ENCODE measurements at places on chromosomes 11 and 22.
A peak's percentile ranks its signal among the peaks of the same experiment; 100 is the strongest.

DNA sequence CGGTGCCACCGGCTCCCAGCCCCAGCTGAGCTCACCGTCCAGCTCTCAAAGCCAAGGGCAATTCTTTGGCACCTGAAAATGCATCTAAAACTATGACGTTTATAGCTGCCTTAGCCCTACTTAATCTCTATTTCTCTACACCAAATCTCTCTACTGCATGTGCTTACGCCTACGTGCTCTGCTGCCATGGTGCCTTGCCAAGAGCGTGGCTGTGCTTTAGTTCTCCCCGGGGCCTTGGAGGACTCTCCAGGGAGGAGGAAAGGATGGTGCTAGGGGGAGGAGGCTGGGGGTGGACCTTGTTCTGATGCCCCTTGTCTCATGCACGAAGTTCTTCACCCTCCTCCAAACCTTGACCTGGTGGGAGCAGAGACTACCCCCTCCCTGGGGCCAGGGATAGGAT, 9.0 kb upstream of the BID start:
- no peak for DNase-seq

- no peak for DNase-seq
Observed at GRCh38 chr11:68469122-68469521, 8.6 kb downstream of the PPP6R3 start.

DNA sequence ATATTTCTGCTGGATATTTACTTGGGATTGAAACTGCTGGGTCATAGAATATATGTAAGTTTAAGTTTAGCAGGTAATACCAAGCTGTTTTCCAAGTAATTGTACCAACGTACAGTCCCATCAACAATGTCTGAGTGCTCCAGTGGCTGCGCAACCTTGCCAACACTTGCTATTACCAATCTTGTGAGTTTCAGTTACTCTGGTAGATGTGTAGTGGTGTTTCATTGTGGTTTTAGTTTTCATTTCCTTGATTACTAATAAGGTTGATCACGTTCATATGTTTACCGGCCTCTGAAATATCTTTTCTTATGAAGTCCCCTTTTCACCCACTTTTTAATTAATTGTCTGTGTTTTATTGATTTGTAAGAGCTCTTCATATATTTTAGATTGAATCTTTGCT, 370.6 kb upstream of the CADM1 start:
- no peak for DNase-seq

DNA sequence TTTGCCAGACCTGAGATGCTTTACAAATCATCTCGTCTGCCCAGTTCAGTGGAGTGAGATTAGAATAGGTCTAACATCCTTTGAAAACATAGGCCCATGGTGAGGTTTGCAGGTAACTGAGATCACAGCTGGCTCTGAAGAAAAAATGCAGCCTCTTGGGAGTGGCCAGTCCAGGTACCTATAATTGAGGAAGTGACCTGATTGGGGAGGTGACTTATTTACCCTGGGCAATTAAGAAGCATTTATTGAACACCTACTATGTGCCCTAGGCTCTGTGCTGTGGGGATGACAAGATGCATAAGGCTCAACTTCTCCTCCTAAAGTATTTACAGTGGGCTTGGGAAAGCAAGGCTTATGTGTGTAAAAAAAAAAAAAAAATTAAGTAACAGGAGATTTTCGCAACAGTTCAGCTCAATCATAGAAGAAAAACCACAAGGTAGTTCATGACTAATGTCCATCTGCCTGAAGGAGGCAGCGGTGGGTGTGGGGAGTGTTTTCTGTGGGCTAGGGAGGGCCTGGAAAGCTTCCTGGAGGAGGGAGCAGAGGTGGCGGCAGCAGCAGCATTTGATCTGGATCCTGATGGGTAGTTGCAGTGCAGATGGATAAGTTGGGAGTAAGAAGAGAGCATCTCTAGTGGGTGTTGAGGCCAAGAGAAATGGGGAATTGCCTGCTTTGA, 16.1 kb downstream of the MICAL2 start:
- peak; percentile 92 for DNase-seq

DNA sequence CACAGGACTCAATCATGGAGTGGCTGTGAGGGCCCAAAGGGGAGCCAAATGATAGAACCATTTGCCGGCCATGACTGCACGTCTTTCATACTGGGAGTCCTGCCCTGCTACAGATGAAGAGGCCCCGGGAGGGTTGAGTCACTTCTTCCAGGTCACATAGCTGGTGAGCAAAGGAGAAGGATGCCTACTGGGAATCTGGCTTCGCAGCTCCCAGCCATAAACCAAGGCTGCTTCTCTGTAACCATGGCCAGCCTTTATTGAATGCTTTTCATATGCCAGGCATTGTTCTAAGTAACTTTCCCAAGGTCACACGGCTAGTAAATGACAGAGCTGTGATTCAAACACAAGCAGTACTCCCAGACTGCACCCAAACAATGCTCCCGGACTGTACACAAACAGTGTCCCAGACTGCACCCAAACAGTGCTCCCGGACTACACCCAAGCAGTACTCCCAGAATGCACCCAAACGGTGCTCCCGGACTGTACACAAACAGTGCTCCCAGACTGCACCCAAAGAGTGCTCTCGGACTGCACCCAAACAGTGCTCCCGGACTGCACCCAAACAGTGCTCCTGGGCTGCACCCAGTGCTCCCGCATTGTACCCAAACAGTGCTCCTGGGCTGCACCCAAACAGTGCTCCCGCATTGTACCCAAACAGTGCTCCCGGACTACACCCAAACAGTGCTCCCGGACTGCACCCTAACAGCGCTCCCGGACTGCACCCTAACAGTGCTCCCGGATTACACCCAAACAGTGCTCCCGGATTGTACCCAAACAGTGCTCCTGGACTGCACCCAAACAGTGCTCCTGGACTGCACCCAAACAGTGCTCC, 89.8 kb downstream of the FBXO7 start:
- DNase-seq, result no peak
